Colonic mucosa (tissue), 4 donors: ENCODE measurements at places on chromosomes 5 and 9.

GRCh38 chr5:40333459-40334241, 346.1 kb upstream of the PTGER4 start:
- no peak for DNase-seq

DNA sequence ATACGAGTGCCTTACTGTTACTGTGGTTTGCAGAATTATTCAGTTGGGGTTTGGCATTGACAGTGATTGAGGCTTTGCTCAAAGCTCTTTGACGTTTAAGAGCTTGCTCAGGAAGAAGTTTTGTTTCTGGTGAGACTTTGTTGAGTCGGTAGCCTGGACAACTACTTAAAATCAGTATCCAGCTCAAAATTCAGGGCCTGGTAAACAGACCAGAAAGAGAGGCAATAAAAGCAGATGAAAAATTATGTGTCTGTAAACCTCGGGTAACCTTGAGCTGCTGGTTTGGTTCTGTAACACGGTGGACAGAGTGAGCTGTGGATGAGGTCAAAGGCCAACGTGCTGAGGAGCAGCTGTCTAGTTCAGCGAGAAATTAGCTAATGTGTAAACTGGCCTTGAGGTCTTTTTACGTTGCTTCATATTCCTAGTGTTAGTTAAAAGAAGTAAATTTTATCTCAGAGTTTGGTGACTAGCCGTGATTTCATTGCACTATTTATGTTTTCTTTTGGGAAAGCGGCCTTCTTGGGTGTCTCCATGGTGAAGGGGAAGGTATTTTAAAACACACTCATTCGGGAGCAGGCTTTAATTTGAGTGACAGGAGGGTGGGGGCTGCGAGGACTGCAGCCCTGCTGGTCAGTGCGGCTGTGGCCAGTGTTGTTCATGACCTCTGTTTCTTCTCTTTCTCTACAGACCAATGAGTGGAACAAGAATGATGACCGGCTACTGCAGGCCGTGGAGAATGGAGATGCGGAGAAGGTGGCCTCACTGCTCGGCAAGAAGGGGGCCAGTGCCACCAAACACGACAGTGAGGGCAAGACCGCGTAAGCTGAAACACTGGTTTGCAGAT, 82.0 kb upstream of the TTC23L start:
- peak; percentile 36 for DNase-seq

DNA sequence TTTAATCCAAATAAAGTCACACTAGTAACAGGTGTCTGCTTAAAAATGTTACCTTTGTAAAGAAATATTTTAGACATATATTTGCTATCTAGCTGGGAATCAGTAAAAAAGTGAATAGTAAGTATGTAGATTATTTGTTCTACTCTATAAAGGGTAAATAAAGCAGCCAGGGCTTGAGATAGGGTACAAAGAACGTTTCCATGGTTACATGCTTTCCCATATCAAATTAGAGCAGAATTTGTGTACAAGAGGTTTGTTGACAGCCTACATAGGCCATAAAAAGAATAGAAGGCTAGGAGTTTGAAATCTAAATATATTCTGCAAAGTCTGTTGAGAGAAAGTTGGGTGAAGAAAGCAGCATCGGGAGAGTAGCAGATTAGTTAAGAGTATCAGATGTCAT, 160.9 kb upstream of the POU5F2 start:
- no peak for DNase-seq

DNA sequence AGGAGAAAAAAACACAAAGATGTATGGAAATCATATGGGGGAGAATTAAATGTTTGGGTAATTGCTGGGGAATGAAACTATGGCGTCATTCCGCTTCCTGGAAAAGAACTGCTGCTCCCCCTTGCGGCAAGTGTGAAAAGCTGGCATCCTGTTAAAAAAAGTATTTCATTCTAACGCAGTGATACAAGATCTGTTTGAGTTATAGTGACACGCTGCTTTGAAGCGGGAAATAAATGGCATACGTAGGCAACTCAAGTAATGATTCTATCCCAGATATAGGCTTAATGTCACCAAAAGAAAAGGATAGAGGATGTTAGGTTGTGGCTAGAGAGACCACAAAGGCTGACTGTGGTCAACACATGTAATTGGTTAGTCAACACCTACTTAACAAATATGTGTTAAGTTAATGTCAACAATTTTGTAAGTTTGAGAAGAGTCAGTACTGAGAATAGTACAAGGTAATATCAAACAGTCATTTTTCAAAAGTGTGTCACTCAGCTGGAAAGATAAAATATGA, 70.2 kb upstream of the ALDH1A1 start:
- peak; percentile 64 for DNase-seq

- DNase-seq, result peak; percentile 61
Observed at GRCh38 chr5:179732918-179733771, 523 bp downstream of the MAML1 start.

GRCh38 chr9:105656131-105656921, 5.9 kb upstream of the TAL2 start:
- peak; percentile 41 for DNase-seq

- no peak for DNase-seq
Observed at GRCh38 chr9:79796411-79796810, 224.6 kb downstream of the TLE4 start.
